Adrenal gland (tissue), 19 donors: ENCODE measurements at places on chromosomes 16 and 17. TPM values are rescaled to one million over a fixed set of nuclear protein-coding genes. Genes with fewer than 3 reads are reported as not detected.

The IGSF6 gene
- 3.6 TPM for polyA plus RNA-seq

The PARD6A gene
- 6.7 TPM for polyA plus RNA-seq

The FOXC2 gene
- polyA plus RNA-seq: 1.2 TPM

The RNF213 gene
- polyA plus RNA-seq: 123 TPM

The JPH3 gene
- polyA plus RNA-seq: 1.4 TPM

The ARHGAP27 gene
- 40.2 TPM for polyA plus RNA-seq

The AOC3 gene
- polyA plus RNA-seq: 63.9 TPM

The ZG16 gene
- polyA plus RNA-seq: not detected

The TMC8 gene
- polyA plus RNA-seq: 0.99 TPM

The YBX2 gene
- polyA plus RNA-seq: not detected

The MARVELD3 gene
- 0.16 TPM for polyA plus RNA-seq

The MARCHF10 gene
- 0.31 TPM for polyA plus RNA-seq

The KRTAP9-3 gene
- not detected for polyA plus RNA-seq

The CACNG5 gene
- not detected for polyA plus RNA-seq

The NXPH3 gene
- 1.3 TPM for polyA plus RNA-seq

The GRAP gene
- 17.0 TPM for polyA plus RNA-seq

The SCPEP1 gene
- 206 TPM for polyA plus RNA-seq

The DPEP2 gene
- polyA plus RNA-seq: 0.27 TPM

The GIT1 gene
- polyA plus RNA-seq: 51.6 TPM

The TNFRSF17 gene
- 0.84 TPM for polyA plus RNA-seq

The PFAS gene
- polyA plus RNA-seq: 18.0 TPM
